ENCODE measurements at places on chromosomes 5 and 9. TPM values are rescaled to one million over a fixed set of nuclear protein-coding genes. Genes with fewer than 3 reads are reported as not detected.
A peak's percentile ranks its signal among the peaks of the same experiment; 100 is the strongest.

The PCDHA9 gene
- total RNA-seq = not detected

The PCDHGA5 gene
- total RNA-seq = not detected

The ACTBL2 gene
- total RNA-seq = not detected

The REEP2 gene
- total RNA-seq = 1.3 TPM

The TAF11L10 gene
- total RNA-seq = not detected

The CDKN2B gene
- total RNA-seq = 0.09 TPM

The ISCA1 gene
- 19.4 TPM for total RNA-seq

GRCh38 chr5:111389390-111390082, 122.8 kb downstream of the STARD4 start:
- DNase-seq = no peak

DNA sequence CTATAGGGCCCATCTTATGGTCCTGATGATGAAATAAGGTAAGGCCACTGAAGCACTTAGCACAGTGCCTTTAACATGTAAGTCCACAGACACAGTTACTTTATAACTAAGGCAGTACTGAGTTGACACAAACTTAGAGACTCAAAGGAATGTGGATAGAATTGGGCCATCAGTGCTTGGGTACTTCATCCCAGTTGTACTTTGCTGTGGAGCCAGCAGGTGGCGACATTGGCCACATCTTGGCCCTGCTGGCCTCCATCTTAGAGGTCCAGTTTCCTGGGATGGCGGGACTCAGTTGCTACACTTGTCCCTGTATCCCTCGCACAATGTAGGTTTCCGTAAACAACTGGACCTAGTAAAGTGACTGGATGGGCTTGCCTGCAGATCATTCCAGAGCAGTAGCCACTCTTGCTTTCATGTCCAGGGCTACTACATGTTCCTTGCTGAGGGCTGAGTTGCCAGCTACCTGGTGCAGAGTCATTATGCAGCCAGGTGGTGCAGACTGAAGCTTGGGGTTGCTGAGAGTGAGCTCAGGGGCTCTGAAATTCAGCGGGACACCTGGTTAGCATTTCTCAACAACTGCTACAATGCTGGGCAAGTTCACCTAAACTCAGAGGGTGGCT, 10.6 kb downstream of the MTAP start:
- DNase-seq = peak; percentile 67

GRCh38 chr9:128081056-128081455, 13.0 kb downstream of the SLC25A25 start:
- DNase-seq = no peak

DNA sequence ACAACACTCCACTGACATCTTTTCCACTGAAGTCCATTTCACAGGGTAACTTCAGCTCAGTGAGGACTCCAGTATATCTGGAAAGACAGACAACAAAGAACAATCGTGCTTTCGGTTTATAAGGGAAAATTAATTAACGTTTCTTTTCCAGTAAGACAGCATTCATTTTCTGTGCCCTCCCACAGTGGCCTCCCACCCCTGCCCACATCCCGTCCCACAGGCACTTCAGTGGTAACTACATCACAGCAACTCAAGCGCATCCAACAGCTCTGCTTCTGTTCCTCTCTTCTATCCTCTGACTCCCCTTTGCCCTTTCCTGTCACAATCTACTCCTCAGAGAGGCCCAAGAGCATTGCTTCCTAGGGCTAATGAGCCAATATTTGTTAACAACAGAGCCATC, 40.3 kb downstream of the GLDC start:
- DNase-seq = no peak

DNA sequence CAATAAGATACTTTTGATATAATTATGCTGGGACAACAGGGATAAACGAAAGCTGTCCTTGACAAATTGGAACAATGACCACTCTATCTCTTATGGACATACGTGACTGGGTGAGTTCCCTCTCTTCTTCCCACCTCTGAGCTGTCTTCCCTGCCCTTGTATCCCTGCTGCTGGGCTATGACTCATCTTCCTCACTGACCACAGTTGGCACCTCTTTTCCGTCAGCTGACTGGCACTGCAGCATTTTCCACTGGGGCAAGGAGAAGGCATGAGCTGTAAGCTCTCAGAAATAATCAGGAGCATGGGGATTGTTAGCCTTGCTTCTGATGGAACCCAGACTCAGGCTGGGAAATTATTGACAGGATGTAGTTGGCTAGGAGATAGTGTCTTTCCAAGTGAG, 48.7 kb downstream of the PCSK1 start:
- DNase-seq = no peak

GRCh38 chr5:124923131-124923530, 176.7 kb upstream of the ZNF608 start:
- no peak for DNase-seq

DNA sequence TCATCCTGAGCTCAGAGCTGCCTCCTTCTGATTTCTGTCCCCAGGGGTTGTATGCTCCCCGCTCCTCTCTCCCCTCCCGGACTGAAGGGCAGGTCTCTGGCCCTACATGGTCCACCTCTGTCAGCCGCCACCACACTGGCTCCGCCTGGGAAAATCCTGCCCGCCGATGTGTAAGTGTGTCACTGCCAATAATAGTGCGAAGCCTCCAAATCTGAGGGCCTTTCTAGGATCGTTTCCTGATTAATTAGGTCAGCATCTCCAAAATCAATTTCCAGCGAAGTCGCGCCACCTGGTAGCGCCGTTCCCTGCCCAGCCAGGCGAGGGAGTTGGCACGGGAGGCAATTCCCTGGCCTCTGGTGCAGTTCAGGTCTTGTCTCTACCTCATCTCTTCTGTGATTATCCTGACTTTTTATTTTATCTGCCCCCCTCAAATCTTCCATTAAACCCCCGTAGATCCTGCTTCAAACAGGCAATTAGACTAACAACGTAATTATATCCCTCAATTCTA, 73.5 kb downstream of the ZNF618 start:
- DNase-seq = no peak

- DNase-seq = no peak
Observed at GRCh38 chr5:157764531-157764930, 21.0 kb downstream of the LSM11 start.

DNA sequence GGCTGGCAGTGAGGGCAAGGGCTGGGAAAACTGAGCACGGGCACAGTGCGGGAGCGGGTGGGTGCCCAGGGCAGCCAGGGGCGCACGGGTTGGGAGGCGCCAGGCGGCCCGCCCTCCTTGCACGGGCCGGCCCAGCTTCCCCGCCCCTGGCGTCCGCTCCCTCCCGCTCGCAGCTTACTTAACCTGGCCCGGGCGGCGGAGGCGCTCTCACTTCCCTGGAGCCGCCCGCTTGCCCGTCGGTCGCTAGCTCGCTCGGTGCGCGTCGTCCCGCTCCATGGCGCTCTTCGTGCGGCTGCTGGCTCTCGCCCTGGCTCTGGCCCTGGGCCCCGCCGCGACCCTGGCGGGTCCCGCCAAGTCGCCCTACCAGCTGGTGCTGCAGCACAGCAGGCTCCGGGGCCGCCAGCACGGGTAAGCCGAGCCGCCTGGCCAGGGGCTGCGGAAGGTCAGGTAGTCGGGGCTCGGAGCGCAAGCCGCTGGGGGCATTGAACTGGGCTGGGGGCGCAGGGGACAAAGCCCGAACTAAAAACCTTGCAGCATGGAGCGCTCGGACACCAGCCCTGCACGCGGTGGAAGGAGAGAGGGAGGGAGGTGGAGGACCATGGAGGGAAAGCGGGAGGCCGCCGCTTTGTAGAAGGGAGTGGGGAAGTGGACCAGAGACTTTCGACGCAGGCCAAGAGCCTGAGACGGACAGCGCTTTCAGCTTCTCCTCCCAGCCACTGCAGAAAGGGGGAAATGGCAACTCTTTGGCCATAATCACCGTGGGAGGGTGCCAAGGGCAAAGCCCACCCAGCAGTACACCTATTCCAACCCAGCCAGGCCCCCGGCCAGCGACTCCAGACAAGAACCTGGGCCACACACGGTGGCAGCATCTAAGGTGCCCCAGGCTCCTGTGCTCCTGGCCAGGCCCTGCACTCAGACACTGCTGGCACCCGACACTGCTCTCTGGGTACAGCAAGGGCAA, at the start of gene TGFBI:
TGFBI (plus strand) TSS at position 207 of the 961 bp plus-strand sequence; CDS start at position 275, 68 bp downstream.
- DNase-seq = no peak

- DNase-seq = no peak
Observed at GRCh38 chr5:67402526-67402925, 205.9 kb upstream of the CD180 start.

DNA sequence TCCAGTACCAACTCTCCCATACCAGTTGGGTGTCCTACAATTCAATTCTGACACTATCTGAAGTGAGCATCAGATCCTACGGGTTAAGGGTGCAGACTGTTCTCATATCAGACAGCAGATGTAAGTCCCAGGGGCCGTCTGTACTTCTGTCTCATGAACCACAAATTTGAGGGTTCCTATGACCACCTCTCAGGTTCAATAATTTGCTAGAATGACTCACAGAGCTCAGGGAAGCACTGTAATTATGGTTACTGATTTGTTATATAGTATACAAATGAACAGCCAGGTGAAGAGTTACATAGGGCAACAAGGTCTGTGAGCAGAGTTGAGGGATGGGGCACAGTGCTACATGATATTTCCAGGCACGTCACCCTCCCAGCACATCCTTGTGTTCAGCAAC, 499.1 kb downstream of the DMAC1 start:
- DNase-seq = no peak

GRCh38 chr5:81717226-81717625, 33.7 kb downstream of the SSBP2 start:
- no peak for DNase-seq

GRCh38 chr9:112110777-112111113, 64.4 kb downstream of the SUSD1 start:
- no peak for DNase-seq

DNA sequence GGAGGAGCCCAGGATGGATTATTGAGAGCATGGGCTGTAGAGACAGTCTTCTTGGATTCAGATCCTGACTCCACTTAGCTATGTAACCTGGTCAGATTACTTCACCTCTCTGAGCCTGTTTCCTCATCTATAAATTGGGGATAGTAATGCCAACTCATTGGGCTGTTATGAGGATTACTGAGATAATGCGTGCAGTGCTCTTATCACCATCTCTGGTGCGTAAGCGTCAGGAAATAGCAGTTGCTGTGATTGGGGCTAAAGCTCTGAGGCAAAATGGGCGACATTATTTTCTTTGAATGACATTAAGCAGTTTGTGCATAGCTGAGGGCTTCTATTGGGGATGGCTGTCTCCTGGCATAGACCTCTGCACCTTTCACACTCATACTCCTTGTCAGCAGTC, 995 bp upstream of the MSMP start:
- no peak for DNase-seq

DNA sequence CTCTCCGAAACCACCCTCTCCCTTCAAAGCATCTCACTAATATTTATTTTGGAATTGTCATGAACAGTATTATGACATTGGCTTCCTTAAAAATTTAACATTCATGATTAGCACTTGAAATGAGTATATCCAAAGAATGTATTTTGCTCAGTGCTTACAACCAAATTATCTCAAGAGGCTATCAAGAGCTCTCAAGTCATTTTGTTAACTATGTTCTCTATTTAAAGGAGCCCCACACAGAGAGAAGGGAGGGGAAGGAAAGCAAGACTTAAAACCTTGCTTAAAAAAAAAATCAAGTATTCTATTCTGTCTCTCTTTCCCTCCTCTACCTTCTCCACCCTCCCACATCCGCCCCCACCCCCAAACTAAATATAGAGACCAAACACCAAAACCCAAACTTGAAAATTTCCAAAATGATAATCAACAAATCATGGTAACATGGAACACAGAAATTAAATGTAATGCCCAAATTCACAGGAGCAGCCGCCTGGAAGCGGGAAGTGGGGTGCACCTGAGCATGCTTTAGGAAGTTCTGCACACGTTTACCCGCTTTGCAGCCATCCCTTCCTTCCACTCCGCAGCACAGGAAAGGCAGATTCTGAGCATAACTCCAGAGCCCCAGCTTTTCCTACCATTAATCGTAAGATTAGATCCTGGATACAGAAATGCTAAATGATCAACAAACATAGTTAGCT, 66.9 kb downstream of the EBF1 start:
- no peak for DNase-seq

DNA sequence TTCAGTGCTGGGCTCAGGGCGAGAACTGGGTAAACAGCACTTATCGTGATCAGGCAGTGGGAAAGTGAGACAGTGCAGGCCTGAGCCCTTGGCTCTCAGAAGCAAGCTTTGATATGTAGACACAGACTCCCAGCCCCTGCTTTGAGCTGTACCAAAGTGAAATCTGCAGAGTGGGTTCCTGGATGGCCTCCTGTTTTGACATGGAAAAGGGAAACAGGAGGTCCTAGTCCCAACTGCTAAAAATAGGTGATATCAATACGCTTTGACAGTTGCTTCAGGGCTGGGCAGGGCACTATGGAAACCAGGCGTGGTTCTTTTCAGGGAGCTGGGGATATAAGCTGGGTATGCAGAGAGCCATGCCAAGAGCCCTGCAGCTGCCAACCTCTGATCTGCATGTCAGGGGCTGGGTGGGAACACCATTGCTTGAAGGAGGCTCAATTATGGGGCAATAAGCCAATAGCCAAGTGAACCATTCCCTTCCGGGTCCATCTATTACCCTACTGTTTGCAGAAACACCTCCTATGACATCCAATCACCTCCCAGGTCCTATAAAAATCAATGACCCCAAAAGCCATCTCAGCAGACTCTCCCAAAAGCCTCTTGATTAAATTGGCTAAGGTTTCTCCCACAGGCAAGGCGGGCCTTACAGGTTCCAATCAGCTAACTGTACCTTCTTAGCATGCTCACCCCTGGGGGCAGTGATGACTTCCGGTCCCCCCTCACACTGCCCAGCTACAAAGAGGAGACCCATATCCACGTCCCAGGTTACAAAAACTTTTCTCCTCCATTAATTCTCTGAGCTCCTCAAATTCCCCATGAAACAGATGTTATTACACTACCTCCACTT, 45.8 kb downstream of the EPB41L4B start:
- no peak for DNase-seq

DNA sequence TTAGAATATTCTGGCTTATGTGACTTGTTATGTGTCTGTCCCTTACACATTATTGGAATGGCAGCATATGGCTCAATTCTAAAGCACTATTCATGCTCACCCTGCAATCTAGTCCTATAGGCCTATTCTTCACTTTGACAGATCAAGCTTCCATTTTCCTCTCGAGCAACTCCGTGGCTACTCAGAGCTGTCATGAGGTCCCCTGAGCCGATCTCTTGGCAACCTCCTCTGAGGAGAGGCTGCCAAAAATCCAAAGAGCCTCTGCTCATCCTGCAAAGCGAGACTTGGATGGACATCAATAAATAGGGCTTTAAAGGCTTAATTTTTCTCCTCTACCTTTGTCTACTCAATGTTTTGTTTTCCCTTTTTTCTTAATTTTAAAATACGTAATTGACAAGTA, 163.8 kb downstream of the GABRB2 start:
- no peak for DNase-seq
